ENCODE measurements at places on chromosomes 5 and 9.

- DNase-seq = no peak
These were observed 143.8 kb upstream of the MAP3K1 start for GRCh38 chr5:56671571-56671970.

GRCh38 chr9:27094640-27095298, 14.3 kb upstream of the TEK start:
- no peak for DNase-seq

- DNase-seq = no peak
These were observed 8.8 kb downstream of the PAX5 start for GRCh38 chr9:37025071-37025822.

DNA sequence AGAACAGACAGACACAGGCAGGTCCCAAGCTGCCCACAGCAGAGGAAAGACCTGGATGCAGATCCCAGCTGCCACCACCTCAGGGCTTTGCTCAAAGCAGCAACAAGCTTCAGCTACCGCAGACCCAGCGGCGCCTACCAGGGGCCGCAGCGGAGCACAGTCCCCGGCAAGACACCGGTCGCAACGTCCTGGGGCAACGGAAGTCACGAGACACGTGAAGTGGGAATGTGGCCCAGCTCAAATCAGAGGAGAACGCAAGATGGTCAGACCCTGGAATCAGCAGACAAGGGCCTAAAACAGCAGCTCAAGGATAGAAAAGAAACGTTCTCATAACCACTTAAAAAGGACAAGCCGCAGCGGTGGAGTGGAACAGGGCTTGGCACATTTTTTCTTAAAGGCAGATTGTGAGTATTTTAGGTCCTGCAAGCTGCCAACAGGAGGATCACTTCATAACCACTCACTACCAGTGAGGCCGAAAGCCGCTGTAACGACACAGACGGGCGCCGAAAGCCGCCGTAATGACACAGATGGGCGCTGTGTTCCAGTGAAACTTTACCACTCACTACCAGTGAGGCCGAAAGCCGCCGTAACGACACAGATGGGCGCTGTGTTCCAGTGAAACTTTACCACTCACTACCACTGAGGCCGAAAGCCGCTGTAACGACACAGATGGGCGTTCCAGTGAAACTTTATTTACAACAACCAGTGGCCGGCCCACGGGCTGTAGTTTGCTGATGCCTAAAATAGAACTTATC, 21.7 kb downstream of the SLC9A3 start:
- no peak for DNase-seq

DNA sequence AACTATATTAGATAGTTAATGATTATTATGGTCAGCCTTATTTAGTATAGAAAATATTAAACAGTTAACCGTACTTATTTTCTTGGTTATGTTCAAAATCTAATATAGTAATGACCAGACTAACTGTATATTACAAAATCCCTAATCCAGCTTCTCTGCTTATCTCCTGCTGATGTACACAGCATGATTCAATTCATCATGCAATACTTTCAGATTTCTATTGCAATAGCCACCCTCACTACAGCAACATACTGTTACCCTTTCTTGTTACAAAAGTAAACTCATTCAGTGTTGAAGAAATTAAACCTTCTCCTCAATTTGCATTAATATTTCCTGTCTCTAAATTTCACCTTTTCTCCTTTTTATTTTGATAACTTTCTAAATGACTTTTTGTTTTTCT, 1375.0 kb upstream of the NUDT12 start:
- no peak for DNase-seq

GRCh38 chr5:45383985-45384384, 312.2 kb downstream of the HCN1 start:
- no peak for DNase-seq

GRCh38 chr5:42490831-42491230, 67.6 kb downstream of the GHR start:
- DNase-seq = no peak

GRCh38 chr9:5509573-5509972, 758 bp upstream of the PDCD1LG2 start:
- DNase-seq = no peak

GRCh38 chr5:10985721-10986110, 224.7 kb upstream of the DAP start:
- no peak for DNase-seq

DNA sequence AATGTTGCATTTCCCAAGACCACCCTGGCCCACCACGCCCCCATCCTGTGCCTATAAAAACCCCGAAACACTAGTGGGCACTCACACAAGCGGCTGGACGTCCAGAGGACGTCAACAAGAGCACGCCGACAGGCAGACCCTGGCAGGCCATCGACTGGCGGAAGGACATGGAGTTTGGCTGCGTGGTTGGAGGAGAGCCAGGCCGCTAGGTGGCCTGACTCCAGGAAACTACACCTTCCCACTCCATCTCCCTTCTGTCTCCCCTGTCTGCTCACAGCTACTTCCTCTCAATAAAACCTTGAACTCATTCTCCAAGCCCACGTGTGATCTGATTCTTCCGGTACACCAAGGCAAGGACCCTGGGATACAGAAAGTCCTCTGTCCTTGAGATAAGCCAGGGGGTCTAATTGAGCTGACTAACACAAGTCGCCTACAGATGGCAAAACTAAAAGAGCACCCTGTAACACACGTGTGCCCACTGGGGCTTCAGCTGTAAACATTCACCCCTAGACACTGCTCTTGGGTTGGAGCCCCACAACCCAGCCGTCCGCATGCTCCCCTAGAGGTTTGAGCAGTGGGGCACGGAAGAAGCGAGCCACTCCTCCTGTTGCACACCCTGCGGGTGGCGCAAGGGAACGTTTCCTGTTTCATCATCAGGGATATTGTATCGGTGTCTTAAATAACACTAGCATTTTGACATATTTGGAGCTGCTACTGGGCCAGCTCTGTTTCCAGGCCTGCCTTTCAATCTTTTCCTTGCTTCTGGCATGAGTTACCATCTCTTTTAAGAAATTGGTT, 54.5 kb upstream of the TAF11L2 start:
- DNase-seq = peak; percentile 16

DNA sequence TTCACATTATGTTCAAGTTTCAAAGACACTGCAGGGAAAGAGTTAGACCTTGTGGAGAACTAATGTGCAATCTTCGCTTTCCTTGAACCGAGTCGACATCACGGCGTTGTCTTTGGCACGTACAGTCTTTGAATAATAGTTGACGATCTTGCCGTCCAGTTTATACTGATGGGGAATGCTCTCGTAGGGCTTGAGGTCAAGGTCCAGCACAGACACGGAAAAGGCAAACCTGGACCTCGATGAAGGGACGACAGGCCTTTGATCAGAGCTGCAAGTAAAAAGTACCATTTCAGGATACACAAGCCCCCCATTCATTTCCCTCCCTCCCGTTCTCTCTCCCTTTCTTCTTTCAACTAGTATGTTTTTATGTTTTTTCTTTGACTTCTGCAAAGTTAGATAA, 54.1 kb downstream of the IPPK start:
- DNase-seq = no peak

- no peak for DNase-seq
These were observed 49.9 kb upstream of the ERBIN start for GRCh38 chr5:65876496-65876895.

DNA sequence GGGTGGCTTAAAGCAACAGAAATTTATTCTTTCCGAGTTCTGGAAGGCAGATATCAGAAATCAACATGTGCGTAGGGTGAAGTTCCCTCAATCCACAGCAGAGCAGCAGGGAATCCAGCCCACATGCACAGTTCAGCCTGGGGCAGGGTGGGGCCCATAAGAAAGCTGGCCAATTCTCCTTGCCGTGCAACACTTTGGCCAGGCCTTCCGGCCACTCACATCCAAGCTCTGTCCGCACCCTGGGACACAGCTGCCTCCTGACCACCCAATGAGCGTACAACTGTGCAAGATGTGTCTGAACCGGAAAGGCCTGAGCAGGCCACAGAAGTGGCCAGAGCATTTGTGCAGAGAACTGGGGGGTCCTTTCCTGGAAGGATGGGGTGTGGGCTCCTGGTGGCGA, 274.9 kb downstream of the GADD45G start:
- DNase-seq = no peak

GRCh38 chr5:112239996-112240395, 179.1 kb downstream of the EPB41L4A start:
- no peak for DNase-seq

GRCh38 chr5:1538741-1539392, 15.1 kb upstream of the LPCAT1 start:
- DNase-seq = no peak

DNA sequence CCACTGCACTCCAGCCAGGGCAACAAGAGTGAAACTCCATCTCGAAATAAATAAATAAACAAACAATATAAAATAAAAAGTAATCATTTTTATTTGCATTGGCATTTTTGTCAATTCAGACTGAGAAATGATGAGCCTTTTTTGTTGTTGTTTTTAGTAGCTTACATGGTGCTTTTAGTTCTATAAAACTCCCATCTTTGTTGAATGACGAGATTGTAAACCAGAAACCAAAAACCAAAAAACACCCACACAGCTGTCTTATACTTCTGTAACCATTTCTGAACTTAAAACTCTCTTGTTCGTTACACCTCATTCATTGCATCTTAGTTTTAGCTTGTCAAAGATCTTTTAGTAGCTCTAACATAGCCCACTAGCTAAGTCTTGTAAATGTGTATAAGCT, 44.7 kb downstream of the GGTA1 start:
- no peak for DNase-seq

DNA sequence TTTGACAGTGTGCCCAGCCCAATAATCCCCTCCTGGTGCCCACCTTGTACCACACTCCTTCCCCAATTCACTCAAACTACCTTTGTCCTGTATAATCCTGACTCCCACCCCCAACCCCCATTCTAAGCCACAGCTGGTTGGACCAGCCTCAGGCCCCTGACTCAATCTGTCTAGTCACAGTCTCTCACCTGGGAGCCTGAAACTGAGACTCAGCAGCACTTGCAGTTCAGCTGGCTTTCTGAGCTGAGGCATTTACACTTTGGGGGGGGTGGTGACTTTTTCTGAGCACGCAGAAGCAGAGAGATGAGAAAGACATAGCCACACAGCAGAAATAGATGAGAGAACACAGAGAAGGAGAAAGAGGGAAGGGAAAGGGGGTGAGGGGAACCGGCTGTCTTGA, 247.3 kb downstream of the MAN2A1 start:
- DNase-seq = no peak

- DNase-seq = no peak
These were observed 78.8 kb downstream of the SNX24 start for GRCh38 chr5:122924203-122924602.

Data from CD4-positive, alpha-beta T cell treated with Interleukin-4 for 1 hour (primary cell).